ENCODE measurements at places on chromosomes 16 and 17.

GRCh38 chr17:10610884-10611283 is 46.2 kb downstream of the MYH3 start:
- DNase-seq, result no peak

DNA sequence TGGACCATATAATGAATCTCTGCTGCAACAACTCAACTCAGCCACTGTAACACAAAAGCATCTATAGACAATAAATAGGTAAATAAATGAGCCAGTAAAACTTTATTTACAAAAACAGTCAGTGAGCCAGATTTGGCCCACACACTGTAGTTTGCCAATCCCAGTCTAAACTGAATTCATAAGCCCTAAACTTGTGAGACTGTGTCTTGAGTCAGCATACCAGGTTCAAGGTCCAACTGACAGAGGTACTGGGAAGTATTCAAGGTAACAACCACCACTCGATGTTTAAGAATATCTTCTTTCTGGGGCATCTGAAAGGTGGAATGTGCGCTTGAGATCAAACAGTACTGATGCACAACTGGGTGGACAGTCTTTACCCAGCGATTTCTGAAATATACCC is 94.2 kb downstream of the HELZ start:
- no peak for DNase-seq

GRCh38 chr17:82101301-82101715 is 3.3 kb upstream of the FASN start:
- no peak for DNase-seq

- DNase-seq, result no peak
Measured at GRCh38 chr17:6212766-6213165, 142.6 kb downstream of the WSCD1 start.

- DNase-seq, result no peak
Measured at GRCh38 chr16:8959921-8960787, 3.6 kb downstream of the USP7 start.

GRCh38 chr17:3761036-3761917 is 37.6 kb downstream of the HASPIN start:
- DNase-seq, result no peak

GRCh38 chr16:19595043-19595767 is 39.7 kb downstream of the VPS35L start:
- no peak for DNase-seq

- no peak for DNase-seq
Measured at GRCh38 chr16:3674513-3675295, 20.2 kb downstream of the DNASE1 start.

GRCh38 chr16:89349947-89350633 is 132.6 kb downstream of the ZNF778 start:
- DNase-seq, result no peak

GRCh38 chr17:35540589-35541404 is 3.3 kb upstream of the SLFN12L start:
- peak; percentile 34 for DNase-seq

- DNase-seq, result no peak
Measured at GRCh38 chr16:11611871-11612664, 25.3 kb upstream of the LITAF start.

- DNase-seq, result no peak
Measured at GRCh38 chr16:27319257-27319965, 5.6 kb downstream of the IL4R start.

- no peak for DNase-seq
Measured at GRCh38 chr17:63523253-63523855, at the start of gene KCNH6. TSS of gene KCNH6 (plus strand) at chr17:63523358. CDS start at chr17:63523414, 56 bp downstream.

DNA sequence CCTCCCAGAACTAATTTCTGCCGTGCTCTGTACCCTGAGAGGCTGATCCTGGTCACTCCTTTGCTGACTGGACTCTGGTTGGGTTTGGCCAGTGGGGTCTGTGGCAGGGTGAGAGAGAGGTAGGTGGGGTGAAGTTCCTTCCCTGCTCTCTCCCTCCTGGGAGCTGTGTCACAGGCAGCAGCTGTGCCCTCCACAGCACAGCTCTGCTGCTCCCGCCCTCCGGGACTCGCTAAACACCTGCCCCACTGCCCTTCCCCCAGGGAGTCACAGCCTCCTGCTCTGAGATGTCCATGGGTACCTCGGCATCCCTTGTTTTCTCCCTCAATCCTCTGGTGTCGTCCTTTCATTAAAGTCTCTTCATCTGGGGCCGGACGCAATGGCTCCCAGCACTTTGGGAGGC is 66.4 kb downstream of the SRCIN1 start:
- DNase-seq, result no peak

GRCh38 chr17:37518826-37519225 is 29.1 kb downstream of the DUSP14 start:
- DNase-seq, result no peak

DNA sequence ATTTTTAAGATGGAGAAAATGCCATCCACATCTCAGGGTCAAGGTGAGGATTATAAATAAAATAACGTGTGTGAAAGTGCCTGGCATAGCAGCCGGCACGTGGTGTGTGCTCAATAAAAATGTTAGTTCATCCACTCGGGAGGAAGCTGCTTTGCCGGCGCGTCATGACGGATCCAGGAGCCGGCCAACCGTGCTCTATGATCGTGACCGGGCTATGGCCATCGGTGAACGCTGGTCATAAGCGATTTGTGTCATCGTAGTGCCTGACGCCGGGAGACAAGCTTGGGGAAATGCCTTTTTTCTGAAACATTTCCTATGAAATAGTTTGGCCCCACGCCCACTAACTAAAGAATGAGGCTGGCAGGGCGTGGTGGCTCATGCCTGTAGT is 74.0 kb downstream of the CMC2 start:
- no peak for DNase-seq

DNA sequence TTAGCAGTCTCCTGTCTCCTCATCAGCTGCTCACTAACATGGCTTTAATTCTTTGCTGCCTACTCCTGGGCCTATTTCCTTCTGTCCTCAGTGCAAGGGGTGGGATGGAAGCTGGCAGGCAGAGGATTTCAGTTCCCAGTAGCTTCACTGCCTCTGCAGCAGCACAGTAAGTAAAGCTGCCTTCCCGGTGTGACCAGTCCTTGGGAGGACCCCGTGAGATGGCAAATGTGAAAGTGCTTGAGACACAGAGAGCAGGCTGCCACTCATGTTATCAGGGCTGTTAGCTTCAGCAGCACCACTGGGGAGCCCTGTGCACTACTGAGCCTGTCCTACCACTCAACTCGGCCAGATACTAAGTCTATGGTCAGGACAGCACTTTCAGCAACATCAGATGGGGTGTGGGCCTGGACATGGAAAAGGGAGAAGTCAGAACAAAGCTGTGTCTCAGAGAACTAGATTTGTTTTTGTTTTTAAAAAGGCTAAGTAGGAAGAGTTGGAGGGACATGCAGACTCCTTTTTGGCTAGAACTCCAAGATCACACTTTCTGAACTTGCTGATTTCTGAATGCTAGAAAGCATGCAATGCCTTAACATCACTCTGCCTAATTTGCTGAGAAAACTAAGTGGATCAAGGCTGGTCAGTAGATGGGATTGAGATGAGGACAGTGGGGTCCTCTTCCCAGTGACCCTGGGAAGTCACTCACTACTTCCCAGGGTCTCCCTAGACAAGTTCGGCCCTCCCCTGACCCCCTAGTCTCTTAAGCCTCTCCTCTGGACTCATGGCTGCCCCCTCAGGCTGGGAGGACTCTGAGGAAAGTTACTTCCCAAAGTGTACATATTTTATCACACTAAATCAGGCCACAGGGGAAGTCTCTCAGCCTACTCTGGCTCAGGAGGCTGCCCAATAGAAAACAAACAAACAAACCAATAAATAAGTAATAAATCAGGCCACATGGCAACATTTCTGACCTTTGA is 1.1 kb downstream of the ACSF2 start:
- DNase-seq, result peak; percentile 5

- DNase-seq, result peak; percentile 97
Measured at GRCh38 chr16:30557957-30558788, at the start of gene ZNF764. TSS of gene ZNF764 (minus strand) at chr16:30558374. CDS start at chr16:30558182, 192 bp downstream.

DNA sequence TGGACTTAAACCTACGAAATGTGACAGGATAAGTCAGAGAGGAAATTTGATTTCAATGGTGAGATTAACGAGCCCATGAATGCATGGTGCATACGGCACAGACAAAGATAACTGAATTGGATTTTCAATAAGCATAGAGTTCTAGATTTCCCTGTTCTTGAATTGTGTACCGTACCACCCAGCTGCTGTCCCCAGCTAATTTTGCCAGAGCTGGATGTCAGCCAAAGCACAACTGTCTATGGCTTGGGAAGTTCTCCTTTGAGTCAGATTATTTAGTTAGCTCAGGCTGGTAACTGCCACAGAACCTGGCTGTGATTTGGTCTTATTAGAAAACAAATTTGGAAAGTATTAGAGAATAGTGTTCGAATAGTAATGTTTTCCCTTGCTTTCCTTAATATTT is 143.1 kb downstream of the CDH13 start:
- no peak for DNase-seq

DNA sequence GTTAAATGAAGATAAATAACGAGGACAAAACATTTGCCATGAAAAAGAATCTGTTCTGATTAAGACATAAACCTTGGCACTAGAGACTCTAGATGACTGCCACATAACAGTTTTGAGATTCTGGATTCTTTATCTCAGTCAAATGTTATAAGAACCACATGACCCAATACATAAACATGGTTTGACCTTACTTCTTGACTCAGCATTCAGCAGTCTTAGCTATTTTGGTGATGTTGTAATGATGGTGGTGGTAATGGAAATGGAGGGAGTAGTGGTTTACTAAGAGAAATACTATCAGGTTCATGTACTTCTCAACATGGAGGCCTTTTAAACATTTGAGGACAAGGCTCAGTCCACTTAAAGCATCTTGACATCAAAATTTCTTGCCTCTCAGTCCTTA is 925.4 kb downstream of the CDH11 start:
- DNase-seq, result no peak

Data from activated effector memory CD4-positive, alpha-beta T cell treated with Interleukin-2 at 50 U/mL for 16 hours (primary cell).